ENCODE measurements at places on chromosomes 1 and 21.

DNA sequence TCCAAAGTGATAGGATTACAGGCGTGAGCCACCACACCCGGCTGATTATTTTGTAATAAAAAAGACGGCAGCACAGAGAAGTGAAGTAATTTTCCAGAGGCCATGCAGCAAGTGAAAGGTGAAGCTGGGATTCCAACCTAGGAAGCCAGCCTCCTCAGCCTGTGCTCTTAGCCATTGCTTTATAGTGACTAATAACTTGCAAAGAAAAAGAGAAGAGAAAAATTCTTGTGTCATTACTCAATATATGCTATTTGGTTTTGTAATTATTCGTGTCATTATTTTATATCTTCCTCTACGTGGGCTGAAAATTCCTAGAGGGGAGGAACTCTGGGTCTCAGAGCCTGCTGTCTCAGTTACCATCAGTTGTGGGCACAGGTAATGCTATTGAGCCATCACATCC lies 1.6 kb upstream of the IER5 start:
- no peak for DNase-seq

DNA sequence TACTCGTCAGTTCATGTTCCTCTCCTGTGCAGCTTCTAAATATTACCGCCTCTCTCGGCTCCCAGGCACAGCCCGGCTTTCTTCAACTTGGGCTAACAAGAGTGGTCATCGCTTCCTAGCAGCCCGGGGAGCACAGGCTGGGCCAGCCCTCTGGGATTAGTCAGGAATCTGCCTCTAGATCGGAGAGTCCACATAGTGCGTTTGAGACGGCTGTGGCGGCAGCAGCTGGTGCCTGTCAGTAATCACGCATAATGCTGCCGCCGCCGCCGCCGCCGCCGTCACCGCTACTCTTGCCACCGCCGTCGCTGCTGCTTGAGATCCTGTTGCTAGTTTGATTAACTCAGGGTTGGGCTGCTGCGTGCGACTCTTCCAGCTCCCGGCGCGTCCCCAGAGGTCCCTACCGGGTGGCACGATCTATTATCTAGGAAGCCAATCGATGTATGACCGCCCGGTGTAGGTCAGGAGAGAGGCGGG lies at the start of gene RXRG:
Gene RXRG (minus strand): TSS at position 230 of the 474 bp plus-strand sequence. CDS start 233 bp downstream, outside the sequence.
- no peak for DNase-seq

- no peak for DNase-seq
Observed at GRCh38 chr1:212182171-212182570, 103.0 kb upstream of the PPP2R5A start.

DNA sequence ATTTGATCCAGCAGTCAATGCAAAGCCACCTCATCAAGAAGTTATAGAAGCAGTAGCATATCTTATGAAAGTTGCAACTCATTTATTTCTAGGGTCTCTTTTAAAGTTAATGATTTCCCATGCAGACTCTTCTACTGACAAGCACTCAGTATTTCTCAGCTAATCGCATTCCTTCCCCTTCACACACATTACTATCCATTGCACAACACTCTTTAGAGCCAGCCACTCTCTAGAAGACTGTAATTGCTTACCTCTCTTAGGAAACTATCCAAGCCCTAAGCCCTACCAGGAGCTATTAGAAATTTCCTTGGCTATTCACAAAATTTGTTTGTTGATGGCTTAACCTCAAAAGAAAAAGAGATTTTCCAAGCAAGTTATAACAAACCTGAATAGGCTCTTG lies 106.0 kb downstream of the ADAMTS1 start:
- DNase-seq = no peak

GRCh38 chr1:217435204-217435603 lies 195.7 kb downstream of the GPATCH2 start:
- DNase-seq = no peak

Measured in stimulated activated CD8-positive, alpha-beta memory T cell treated with anti-CD3 and anti-CD28 coated beads, Interleukin-7, amount 100 ng/mL, for 48 hours (primary cell).